ENCODE measurements at places on chromosomes 1 and 21. TPM values are rescaled to one million over a fixed set of nuclear protein-coding genes. Genes with fewer than 3 reads are reported as not detected.

DNA sequence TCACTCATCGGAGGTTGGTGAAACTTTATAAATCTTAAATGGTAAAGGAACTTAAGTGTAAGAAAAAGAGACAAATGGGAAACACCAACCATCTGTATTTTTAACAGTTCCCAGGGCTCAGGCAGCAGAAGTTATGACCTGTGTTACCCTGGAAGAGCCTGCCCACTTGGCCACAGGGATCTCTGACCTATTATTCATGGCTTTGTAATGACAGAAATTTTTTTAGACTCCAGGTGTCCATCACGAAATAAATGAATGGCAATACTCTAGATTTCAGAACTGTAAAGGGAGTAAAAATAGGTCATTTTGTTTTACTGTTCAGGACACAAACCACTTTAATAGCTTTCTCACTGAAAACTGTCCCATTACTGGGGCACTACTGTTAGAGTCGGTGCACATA lies 389.8 kb downstream of the VAV3 start:
- no peak overlapping the region for H3K27ac ChIP-seq
- H3K27me3 ChIP-seq, result no peaks in the 10 kb centered on the region
- no peak overlapping the region for H3K4me3 ChIP-seq
- no peak for DNase-seq
- peaks cover 15% of the 10 kb centered on the region for H3K4me1 ChIP-seq
- peaks cover 5% of the 10 kb centered on the region for H3K36me3 ChIP-seq

RCC1 gene
- total RNA-seq, result 19.8 TPM

DNA sequence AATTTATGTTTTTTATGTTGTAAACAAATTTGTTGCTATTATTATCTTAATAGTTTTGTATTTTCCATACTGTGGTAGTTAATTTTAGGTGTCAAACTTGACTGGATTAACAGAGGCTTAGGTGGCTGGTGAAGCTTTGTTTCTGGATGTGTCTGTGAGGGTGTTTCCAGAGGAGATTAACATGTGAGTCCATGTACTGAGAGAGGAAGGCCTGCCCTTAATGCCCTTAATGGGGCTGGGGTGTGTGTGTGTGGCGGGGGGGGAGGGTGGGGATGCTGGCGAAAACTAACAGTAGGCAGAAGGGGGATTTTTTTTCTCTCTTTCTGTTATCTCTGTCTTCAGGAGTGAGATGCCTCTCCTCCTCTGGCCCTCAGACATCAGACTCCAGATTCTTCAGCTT lies 1.9 kb downstream of the OR14A16 start:
- H3K4me1 ChIP-seq, result no peaks in the 10 kb centered on the region
- no peak overlapping the region for H3K4me3 ChIP-seq
- no peaks in the 10 kb centered on the region for H3K36me3 ChIP-seq

ZNF697 gene
- 2.7 TPM for total RNA-seq

DNA sequence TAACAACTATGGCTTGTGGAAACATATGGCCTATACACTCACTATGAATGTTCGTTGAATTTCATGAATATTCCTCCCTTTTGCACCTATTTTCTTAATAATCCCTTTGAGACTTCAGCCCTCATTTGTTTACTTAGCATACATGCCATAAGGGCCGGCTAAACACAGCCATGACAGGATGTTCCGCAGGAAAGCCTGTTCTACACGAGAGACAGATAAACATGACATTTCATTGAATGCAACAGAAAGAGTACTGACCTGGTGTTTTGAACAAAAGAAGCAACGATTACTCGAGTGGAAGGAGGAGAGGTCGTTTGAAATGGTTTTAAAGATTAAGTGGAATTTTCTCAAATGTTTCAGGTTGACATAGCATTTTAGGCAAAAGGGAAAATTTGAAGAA lies 459.5 kb upstream of the CXADR start:
- peaks cover 12% of the 10 kb centered on the region for H3K4me1 ChIP-seq
- H3K27me3 ChIP-seq, result no peaks in the 10 kb centered on the region
- H3K4me3 ChIP-seq, result no peak overlapping the region
- H3K27ac ChIP-seq, result no peak overlapping the region
- DNase-seq, result no peak

VAMP4 gene
- total RNA-seq, result 10.4 TPM

GPR52 gene
- total RNA-seq, result 1.6 TPM

RHEX gene
- 1.2 TPM for total RNA-seq

WDTC1 gene
- 65.6 TPM for total RNA-seq

LGR6 gene
- total RNA-seq, result 4.2 TPM

DNA sequence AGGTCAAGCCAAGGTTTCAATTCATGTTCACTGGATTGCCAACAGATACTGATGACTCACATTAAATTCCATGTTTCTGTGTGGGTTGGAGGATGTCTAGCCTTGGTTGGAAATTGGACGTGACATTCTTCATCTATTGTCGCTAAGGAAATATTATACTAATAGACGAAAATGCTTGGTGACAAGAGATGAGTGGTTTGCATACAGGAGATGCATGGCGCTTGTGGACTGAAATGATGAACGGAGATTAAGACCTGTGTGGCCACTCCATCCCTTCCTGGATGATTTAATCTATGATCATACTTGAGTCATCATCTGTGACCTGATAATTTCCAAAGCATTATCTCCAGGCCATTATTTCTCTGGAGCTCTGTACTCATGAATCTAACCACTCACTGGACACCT lies 97.0 kb upstream of the CD34 start:
- no peaks in the 10 kb centered on the region for H3K27me3 ChIP-seq
- no peak overlapping the region for H3K27ac ChIP-seq
- DNase-seq, result no peak
- no peak overlapping the region for H3K4me3 ChIP-seq
- no peaks in the 10 kb centered on the region for H3K36me3 ChIP-seq
- no peaks in the 10 kb centered on the region for H3K4me1 ChIP-seq

- peaks cover 18% of the 10 kb centered on the region for H3K27me3 ChIP-seq
- no peak overlapping the region for H3K27ac ChIP-seq
Measured at GRCh38 chr1:5264476-5264875, 610.1 kb downstream of the AJAP1 start.

Data from suprapubic skin (tissue), 4 donors.